NCI-H510A (cell line): ENCODE measurements at places on chromosomes 13 and 19.
A peak's percentile ranks its signal among the peaks of the same experiment; 100 is the strongest.

GRCh38 chr19:46951171-46951986, 68.3 kb upstream of the NPAS1 start:
- DNase-seq, result no peak

- no peak for DNase-seq
These were observed 10.4 kb upstream of the ZNF586 start for GRCh38 chr19:57759096-57759495.

- no peak for DNase-seq
These were observed 357.9 kb downstream of the KLF12 start for GRCh38 chr13:73776151-73776785.

GRCh38 chr19:489418-490196, 6.7 kb upstream of the MADCAM1 start:
- no peak for DNase-seq

GRCh38 chr13:90105276-90105675, 1242.2 kb upstream of the MIR17HG start:
- DNase-seq, result no peak

DNA sequence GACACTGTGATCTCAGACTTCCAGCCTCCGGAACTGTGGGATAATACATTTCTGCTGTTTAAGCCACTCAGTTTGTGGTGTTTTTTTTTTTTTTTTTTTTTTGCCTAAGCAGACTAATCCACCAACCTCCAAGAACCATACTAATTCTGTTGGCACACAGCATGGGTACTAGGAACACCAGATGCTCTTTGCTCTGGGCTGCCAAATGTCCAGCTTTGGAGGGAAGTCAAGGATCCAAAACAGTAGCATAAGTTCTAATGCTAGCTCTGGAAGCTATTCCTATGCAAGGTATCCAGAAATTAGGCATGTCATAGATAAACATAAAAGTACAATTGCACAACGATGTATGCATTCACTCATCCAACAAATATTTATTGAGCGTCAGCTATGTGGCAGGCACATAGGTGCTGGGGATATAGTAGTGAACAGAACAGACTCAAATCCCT, 64.5 kb upstream of the WDFY2 start:
- DNase-seq, result no peak

- no peak for DNase-seq
These were observed 671 bp downstream of the MCOLN1 start for GRCh38 chr19:7522923-7523667.

DNA sequence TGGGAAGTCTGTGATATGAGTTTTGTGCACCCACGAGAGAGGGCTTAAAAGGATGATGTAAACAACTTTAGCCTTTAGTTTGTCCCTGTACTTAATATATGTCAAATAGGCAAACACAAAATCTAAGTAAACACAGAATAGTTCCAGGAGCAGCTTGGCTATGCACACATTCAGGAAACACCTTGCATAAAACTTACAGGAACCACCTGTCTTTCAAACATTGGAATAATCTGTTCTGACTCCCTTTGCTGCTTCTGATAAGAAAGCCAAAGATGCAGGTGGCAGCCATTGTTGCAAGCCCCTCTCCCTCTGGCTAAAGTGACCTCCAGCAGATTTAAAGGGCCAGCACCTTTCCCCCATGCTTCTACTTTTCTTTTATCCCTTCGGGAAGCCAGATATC, 4.7 kb downstream of the EEF1AKMT1 start:
- no peak for DNase-seq

GRCh38 chr13:41418027-41418426, 39.3 kb upstream of the RGCC start:
- no peak for DNase-seq

DNA sequence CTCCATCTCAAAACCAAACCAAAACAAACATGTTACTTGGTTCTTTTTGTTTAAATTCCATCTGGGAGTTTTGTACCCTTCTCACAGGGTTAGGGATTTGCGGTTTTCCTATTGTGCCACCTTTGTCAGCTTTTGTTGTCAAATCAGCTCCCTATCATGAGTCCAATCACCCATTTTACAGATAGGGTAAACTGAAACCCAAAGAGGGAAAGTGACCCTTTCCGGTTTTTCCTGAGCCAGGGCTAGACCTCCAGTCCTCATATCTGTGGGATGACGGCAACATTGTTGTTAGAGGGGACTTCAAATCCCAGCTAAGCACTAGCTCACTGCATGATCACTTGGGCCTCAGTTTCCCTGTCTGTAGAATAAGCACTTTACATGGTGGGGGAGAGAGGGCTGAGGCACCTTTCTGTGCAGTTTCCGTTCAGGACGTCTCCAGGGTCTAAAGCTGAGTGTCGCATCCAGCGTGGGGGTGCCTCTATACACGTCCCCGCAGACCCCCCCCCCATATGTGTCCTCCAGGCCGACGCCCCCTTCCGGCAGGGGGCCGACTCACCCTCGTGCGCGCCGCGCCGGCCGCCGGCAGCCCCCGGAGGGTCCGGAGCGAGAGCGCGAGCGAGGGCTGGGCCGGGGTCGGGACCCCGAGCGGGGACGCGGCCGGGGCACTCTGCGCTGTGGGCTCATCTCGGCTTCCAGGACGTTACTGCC, 3.9 kb downstream of the CCDC194 start:
- no peak for DNase-seq

DNA sequence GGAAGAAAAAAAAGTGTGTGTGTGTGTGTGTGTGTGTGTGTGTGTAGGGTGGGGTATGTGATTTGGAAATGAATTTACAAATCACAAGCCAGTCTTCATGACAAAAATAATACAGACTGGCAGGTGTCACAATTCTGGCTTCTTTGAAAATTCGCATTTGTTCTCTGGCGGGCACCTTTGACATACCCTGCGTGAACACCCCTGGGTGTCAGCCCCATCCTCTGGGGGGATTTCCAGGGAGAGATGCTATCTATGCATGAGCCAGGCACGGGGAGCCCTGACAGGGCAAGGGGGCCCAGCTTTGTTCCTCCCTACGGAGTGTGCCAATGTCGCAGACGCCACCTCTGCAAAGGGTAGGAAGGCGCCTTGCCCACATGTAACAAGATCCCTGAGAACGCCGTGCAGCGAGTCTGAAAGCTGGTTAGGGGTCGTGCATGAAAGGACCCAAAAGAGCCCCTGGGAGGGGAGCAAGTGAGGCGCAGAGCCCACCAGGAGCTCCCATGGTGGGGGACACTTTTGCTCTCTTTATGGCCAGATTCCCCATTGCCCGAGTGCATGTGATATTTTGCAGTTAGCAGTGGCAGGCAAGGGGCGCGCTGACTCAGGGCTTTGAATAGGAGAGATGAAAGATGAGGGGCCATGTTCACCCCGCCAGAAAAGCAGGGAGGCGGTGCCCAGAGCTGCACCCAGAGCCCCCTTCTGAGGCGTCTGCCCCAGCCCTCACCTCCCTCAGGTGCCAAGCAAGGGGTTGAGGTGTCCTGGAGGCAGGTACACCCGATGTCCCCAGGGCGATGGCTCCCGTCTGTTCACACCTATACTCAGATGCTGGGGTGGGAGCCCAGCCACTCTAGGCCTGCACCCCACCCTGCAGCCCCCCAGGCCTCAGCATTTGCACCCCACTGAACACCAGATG, 45.3 kb downstream of the KLF2 start:
- DNase-seq, result no peak

DNA sequence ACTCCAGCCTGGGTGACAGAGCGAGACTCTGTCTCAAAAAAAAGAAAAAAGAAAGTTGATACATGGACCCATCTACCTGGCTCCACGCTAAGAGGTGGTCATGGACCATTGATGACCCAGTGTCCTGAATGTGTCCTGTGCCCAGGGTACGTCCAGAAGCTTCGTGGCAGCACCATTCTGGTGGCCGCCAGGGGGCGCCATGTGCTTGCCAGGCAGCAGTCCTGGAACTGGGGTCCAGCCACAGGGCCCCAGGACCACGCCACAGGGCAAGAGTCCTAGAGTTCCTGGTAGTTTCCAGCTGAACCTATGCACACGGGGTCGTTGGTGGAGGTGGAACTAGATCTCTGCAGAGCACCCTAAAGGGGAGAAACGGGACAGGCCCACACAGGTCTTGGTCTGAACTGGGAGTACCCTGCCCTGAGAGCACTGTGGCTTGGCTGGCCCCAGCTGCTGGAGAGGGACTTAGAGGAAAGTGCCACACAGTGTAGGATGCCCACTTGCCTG, 19.9 kb upstream of the FBXO27 start:
- no peak for DNase-seq

GRCh38 chr13:74056801-74057542, 77.2 kb downstream of the KLF12 start:
- no peak for DNase-seq

DNA sequence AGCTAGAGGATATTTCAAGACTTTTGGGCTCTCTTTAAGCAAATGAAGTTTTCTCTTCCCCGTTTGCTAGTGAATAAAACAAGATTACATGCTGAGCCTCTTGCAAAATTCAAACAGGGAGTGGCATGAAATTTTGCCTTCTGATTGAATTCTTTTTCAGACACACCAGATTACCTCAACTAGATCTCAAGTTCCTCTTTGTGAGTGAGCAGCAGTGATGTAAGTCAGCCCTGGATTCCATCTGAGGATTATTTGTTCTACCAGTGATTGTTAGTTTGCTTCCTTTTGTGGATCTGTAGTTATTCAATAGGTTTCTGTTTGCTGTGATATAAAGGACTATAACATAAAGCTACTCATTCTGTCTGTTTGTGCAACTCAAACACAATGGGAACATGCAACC, 407.7 kb downstream of the LMO7 start:
- DNase-seq, result no peak

- no peak for DNase-seq
These were observed 246.1 kb upstream of the DACH1 start for GRCh38 chr13:72113076-72113475.

DNA sequence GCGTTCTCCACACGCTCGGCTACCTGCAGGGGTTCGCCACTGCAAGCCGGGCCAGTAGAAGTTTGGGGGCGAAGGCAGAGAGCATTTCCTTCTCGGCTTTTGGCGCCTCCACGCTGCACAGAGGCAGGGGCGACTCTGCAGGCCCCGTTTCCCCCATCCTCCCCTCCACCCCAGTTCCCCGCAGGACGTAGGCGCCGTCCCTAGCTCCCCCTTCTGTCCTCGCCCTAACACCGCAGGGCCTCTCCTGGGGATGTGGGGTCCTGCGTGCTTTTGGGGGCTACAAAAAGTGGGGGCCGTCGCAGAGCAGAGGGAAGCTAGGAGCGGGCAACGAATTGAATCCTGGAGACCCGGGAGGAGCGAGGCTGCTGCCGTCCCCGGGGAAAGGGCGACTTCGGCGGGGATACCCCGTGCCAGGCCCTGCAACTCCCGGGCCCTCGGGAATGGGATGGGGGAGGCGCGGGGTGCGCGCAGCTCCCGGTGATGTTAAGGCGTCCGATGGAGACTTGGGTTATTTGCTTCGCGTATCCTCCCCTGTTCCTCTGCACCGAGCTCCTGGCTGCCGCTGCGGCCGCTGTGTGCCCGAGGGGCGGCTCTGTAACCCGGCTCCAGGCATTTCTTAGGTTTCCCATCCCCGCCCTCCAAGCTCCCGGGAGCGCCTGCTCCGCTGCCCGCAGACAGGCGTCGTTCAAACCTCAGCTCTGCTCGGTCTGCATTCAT, 255.9 kb upstream of the SOX21 start:
- DNase-seq, result peak; percentile 16

- DNase-seq, result no peak
These were observed 100.2 kb upstream of the SIAH3 start for GRCh38 chr13:45951724-45952123.

DNA sequence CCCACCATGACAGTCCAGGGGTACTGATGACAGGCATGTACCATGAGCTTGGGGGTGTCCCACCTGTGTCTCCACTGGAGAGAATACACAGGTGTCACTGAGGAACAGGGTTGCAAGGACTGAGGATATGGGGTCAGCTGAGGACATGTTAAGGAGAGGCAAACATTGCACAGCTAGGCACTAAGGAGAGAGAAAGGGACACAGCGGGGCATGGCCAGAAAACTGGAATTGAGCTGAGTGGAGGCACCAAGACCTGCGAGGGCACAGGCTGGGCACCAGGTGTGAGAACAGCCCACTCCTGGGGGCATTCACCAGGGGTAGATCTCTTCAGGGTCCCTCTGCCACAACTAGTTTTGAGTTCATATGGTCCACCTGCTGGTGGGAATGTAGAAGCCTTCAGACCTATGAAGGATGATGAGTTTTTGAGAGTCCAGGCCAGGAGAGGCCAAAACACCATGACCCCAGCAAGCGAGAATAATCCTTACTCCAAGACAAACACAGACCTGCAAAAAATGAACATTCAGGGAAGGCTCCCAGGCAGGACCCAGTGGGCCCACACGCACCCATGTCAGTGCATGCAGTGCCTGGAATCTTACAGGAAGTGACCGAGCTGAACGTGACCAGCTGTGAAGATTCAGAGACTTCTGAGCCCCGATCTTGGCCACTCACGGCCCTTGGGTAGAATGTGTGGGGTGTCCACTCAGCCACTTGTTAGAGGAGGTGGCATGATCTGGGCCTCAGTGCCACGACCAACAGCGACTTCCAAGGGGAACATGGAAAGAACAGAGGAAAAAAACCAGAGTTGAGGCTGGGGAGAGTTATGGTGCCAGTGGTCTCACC, 1.4 kb upstream of the ZNF584 start:
- DNase-seq, result no peak

DNA sequence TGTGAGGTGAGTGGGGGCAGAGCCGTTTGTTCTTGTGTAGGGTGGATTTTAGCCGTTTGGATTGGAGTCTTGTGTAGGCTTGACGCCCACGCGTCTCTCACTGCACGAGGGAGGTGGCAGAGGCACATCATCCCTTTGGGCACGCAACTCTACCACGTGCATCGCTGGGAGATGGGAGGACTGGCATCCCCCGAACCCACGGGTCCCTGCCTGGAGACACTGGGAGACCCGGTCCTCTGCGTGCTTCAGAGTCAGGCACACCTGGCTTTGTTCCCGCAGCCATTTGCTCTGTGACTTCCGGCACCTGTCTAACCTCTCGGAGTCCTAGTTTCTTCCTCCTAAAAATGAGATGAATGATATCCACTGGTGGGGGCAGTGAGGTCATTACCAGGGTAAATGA, 6.4 kb downstream of the ARHGEF7 start:
- peak; percentile 32 for DNase-seq

DNA sequence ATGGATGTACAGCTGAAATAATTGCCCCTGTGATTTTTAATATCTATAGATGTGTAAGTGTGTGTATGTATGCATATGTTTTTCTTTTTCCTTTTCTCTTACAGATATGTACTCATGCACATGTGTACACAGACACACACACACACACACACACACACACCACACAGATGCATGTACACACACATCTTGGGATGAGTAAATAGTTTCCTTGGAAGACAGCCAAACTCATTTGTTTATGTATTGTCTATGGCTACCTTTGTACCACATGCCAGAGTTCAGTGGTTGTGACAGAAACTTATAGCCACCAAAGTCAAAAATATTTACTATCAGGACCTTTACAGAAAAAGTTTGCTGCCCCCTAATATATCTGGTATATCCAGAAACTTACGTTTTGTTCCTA, 192.6 kb downstream of the MAB21L1 start:
- peak; percentile 5 for DNase-seq
